Heart left ventricle (tissue), 16 donors: ENCODE measurements at places on chromosomes 1 and 21. TPM values are rescaled to one million over a fixed set of nuclear protein-coding genes. Genes with fewer than 3 reads are reported as not detected.

Gene SMG5
- total RNA-seq: 63.9 TPM

Gene HSPB7
- 2,611 TPM for total RNA-seq

DNA sequence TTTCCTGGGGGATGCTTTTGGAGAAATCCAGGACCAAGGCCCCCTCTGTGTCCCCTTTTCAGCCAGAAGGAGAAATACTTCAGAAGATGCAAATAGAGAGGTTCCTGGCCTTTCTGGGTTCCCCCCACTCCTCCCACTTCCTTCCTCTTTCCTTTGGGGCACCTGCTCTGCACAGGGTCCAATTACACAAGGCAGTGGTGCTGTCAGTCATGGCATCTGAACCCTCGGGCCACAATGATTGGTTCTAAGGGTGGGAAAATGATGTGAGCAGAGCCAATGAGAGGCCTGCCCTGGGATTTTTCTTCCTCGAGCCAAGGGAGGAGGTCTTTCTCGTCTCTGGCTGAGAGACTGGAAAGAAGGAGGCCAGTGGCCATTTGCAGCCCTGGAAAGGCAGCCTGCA is 282.2 kb downstream of the NPHP4 start:
- DNase-seq: no peak

DNA sequence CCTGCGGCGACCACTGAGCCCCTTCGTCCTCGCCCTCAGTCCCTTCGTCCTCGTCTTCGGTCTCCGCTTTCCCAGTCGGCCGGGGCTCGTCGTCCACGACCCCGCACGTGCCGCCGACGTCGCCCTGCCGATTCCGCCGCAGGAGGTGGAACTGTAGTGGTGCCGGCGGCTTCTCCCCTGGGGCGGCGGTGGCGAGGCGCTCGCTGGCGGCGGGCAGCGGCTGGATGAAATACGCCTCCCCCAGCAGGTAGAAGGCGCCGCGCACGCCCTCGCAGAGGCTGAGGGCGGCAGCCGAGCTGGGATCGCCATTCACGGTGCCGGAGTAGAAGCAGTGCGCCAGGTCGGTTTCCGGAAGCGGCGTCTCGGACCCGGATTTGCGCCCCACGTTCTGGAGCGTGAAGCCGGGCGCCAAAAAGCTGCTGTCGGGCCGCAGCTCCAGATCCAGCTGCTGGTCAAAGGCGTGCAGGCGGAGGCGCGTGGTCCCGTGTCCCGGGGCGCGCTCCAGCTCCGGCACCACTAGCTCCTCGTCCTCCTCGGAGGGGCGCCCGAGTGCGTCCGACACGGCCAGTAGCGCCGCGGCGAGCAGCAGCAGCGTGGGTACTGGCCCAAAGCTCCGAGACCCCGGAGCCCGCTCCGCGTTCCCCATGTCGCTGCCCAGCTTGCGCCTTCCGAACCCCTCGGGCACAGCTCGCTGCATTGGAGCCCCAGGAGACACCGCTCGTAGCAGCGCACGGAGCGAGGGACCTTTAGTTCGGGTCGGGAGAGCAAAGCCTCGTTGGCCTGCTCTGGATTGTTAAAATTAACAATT is 747 bp downstream of the ADAMTS1 start:
- peak; percentile 76 for DNase-seq

DNA sequence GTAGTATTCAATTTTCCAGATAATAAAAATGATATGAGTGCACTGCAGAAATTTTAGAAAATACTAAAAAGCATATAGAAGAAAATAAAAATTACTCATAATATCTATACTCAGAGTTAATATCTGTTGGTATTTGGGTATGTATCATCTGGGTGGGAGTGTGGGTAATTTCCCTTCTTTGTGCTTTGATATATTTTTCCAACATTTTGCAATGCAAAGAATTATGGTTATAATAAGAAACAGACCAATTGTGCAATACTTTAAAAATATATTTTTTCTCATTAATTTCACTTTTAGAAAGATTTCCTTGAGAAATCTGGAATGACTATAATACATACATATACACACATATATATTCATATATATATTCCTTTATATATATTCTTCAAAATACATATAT is 665.7 kb downstream of the ADGRL2 start:
- DNase-seq: no peak

Gene OR2T33
- total RNA-seq: not detected

DNA sequence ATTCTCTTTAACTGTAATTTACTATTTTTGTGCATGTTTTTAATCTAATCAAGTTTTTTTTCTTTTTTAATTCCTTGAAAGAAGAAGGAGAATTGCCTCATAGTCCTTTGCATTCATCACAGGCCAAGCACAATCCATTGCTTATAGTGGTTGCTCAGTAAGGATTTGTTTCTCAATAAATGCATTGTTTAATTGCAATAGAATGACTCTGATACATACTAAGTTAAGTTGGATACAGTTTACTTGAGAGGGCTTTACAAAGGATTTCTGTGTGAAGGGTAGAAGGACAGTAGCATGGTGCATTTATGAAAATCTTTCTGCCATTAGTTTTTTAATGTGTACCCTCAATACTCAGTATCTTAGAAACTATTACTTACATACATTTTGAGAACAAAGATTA is 186.2 kb downstream of the LRRIQ3 start:
- DNase-seq: no peak

- DNase-seq: no peak
Measured at GRCh38 chr1:151342569-151342968, 4.5 kb downstream of the RFX5 start.

Gene CADM3
- 2.6 TPM for total RNA-seq

Gene TCEA3
- 87.3 TPM for total RNA-seq

- DNase-seq: no peak
Measured at GRCh38 chr1:203481196-203481595, 5.6 kb downstream of the PRELP start.

DNA sequence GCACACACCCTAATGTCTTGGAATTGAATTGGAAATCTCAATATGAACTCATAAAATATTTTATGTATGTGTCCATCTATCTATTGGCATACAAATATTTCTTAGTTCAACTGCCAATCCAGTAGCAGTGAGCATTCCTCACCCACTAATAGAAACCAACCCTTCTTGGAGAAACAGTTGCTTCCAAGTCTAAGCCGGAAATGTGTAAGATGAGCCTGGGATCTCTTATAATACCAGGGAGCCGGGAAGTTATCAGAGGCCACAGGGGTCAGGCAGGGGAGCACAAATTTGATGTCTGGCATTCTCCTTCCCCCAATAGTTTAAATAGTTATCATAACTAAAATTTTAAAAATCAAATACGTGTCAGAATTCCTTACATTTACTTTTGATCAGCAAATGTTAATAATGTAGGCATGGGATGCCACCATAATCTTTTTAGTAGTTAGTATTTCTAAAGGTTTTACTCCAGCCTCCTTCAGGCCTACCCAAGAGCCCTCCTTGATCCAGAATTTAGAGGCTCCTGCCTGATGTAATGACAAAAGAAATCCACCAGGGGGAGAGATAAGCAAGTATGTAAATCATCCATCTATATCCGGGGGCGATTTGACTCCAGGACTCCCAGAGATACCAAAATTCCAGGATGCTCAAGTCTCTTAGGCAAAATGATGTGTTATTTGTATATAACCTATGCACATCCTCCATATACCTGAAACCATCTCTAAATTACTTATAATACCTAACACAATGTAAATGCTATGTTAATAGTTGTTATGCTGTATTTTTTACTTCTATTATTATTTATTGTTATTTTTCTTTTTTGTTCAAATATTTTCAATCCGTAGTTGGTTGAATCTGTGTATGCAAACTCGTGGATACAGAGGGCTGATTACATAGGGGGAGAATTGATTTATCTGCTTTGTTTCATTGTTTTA is 218.7 kb upstream of the COA6 start:
- DNase-seq: no peak

Gene LCK
- total RNA-seq: 0.85 TPM

DNA sequence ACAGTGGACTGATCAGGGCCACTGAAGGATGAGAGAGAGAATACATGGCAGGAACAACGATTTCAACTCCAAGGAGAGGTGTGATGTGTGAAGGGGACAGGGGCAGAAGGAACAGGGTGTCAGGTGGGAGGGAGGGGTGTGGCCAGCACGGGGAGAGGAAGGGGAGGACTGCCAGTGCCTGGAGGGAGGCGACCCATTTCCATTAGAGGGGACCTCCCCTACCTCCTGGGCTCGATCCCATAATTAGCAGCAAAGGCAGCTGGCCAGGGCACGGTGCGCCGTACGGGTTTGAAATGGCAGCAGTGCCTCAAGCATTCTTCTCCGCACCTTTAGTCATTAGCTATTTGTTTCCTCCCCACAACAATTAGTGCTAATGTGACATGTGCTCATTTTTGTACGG is 22.7 kb downstream of the CRYAA start:
- peak; percentile 12 for DNase-seq

- no peak for DNase-seq
Measured at GRCh38 chr21:32184065-32184464, 94.8 kb downstream of the MIS18A start.

Gene DVL1
- 126 TPM for total RNA-seq

- peak; percentile 81 for DNase-seq
Measured at GRCh38 chr1:235075048-235075776, 53.4 kb downstream of the TOMM20 start.

DNA sequence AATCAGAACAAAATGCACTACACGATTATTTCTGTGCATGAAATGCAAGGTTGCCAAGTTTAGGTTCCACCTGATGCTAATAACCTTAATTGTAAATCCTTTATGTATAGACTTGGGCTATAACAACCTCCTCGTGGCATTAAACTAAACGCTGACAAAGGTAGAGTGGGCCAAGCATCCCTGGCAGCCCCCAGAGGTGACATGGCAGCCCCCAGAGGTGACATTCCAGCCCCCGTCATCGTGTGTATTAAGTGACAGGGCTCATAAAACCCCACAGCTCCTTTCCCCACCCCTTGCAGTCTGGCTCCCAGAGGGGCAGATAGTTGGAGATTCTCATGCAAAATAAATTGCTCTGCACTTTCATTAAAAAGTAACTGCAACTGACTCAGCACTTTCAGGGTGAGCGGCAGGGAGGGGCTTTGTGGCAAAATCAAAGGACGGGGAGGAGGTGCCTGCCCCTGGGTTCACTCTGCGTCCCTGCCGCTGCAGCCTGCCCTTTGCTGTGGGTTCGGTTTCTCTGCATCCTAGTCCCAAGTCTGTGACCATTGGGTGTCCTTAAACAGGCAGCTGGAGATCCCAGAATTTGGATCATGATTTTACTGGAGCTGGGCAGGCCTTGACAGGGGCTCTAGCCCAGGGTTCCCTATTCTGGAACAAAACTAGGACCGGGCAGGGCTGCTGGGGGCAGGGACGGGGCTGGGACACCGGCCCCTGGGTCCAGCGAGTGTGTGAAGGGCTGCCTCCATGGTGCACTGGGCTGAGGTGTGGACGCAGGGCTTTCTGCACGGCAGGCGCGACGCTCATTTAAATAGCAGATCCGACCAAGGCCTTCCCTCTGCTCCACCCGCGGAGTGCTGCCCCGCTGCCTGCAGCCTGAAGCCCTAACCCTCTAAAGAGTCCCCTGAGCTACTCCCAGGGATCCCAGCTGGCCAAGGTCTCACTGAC is 234.9 kb upstream of the VAMP3 start:
- no peak for DNase-seq

Gene NUDT4B
- total RNA-seq: 0.50 TPM

Gene PRDM15
- total RNA-seq: 2.1 TPM

DNA sequence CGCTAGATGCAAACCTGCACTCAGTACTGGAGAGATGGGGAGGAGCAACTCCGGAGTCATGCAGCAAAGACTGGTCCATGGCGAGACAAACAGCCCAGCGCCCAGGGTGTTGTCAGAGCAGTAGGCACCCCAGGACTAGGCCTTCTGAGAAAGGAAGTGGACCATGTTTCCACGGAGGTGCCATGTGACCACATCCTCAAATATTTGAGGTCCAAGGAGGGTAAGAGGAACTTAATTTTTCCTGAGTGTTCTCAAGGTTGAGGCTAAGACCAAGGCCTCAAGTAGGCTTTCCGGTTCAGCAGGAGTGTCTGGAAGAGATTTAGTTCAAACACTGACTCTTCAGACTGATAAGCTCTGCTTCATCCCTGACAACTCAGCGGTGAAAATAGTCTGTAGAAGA is 186.2 kb downstream of the RHOU start:
- DNase-seq: no peak

DNA sequence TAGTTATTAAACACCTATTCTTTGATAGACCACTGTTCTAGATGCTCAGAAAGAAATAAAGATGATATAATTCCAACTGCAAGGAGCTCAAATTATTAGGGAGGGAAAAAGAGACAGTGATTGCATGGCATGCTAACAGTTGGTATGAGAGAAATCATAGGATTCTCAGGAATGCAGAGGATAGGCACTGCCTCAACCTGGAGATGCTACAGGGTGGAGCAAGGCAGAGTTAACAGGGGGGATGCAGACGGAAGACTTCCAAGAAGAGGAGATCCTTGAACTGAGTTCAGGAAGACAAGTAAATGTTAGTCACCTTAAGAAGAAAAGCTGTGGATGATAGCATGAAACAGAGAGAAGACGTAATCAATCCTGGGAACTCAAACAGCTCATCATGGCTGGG is 123.7 kb downstream of the DAB1 start:
- DNase-seq: no peak

GRCh38 chr1:30886710-30887428 is 21.7 kb downstream of the SDC3 start:
- DNase-seq: no peak

- DNase-seq: no peak
Measured at GRCh38 chr1:60091195-60091715, 17.7 kb upstream of the C1orf87 start.

GRCh38 chr21:44027607-44028286 is 15.6 kb downstream of the TRAPPC10 start:
- no peak for DNase-seq

Gene VWA1
- 14.8 TPM for total RNA-seq
